ENCODE measurements at places on chromosomes 6 and 20.
A peak's percentile ranks its signal among the peaks of the same experiment; 100 is the strongest.

DNA sequence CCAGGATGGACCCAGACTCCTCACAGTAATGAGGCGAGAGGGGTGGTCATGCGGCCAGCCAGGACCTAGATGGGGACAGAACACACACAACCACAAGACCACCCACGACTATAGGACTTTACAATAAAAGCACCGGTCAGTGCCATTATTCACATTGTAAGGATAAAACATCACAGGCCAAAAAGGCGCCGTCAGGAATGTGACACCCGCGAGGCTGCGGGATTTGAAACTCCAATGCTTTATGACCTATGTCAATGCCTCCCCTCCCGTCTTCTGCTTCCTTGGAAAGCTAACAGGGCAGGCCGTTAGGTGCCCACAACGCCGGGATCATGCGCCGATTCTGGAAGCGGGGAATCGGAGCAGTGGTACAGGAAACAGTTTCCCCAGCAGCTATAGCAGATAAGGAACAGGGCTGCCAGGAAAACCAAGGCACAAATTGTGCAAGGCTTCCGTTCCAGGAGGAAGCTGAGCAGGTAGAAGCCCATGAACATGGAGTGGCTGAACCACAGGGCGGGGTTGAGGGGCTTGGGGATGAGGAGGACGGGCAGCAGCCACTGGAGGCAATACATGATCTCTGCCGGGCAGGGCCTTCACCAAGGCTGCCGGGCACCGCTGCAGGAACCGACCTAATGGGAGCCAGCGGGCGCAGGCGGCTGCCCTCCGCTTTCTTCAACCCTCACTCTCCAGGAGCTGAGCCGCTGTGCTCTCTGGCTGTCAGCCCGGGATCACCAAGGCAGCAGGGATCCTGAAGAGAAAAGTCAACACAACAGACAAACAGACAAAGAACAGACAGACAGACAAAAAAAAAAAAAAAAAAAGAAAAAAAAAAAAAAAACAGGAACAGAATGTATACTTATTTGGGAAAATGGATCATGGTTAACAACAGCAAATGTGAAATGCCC, 2.2 kb upstream of the NNAT start:
- no peak for DNase-seq

DNA sequence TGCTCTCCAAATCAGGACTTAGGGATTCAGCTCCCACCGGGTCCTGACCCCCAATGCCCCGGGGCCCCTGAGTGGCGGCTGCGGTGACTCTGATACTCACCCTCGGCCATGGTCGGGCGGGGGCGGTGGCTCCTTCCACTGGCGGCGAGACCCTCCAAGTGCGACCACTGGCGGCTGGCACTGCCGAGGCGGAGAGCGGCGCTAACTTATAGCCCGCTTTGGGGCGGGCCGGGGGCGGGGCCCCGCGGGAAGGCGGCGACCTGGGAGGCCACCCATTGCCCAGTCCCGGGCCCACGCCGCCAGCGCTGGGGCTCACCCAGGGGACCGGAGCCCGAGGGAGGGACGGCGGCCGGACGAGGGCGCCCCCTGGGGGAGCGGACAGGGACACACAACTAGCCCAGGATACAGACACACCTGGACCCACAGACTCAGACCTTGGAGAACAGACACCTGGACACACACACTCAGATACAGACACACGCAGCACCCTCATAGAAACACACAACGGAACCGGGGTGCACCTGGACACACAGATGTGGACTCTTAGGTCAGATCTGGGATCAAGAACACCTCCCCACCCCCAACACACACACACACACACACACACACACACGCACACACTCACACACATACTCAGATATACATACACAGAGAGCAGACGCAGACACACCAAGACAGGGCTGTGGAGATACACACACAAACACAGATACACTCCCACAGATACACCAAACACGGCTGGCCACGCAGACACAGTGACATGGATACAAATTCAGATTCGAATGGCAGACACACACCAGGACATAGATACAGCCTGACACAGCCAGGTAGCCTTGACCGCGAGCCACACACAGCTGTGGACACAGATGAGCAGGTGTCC, at the start of gene TGM2:
Gene TGM2 (minus strand): TSS at position 182 of the 877 bp plus-strand sequence. CDS start 72 bp downstream, at position 110.
- DNase-seq: peak; percentile 81

GRCh38 chr6:13846841-13847240, 32.5 kb upstream of the MCUR1 start:
- DNase-seq: no peak

- no peak for DNase-seq
Observed at GRCh38 chr20:58684291-58684690, 8.3 kb upstream of the NPEPL1 start.

GRCh38 chr6:29631860-29632731, 887 bp downstream of the GABBR1 start:
- peak; percentile 39 for DNase-seq

GRCh38 chr6:3900744-3901336, 51.7 kb downstream of the FAM50B start:
- no peak for DNase-seq

GRCh38 chr6:168366473-168366872, 46.9 kb upstream of the DACT2 start:
- DNase-seq: no peak

GRCh38 chr6:84618046-84618752, 146.2 kb downstream of the TBX18 start:
- DNase-seq: no peak

GRCh38 chr20:62320581-62321354, 18.0 kb downstream of the ADRM1 start:
- no peak for DNase-seq

- DNase-seq: no peak
Observed at GRCh38 chr6:156102129-156102528, 646.5 kb upstream of the NOX3 start.

- no peak for DNase-seq
Observed at GRCh38 chr6:112150363-112150762, 63.0 kb downstream of the FAM229B start.

DNA sequence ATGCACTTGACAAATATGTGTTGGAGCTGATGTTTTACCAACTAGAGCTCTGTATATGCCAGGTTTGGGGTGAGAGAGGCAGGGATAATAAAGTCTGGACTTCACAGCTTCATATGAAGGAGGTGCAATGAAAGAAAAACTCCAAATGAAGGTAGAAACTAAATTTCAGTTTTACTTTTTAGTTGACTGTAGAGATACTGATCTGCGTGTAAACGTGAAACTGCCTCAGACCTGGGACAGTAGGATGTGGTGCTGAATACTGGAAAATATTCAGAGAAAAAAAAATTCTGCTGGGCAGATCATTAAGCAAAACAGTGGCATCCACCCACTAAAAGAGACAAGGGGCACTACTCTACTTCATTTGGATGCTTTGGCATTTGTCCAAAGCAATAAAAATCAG, 94.5 kb downstream of the BACH2 start:
- no peak for DNase-seq

DNA sequence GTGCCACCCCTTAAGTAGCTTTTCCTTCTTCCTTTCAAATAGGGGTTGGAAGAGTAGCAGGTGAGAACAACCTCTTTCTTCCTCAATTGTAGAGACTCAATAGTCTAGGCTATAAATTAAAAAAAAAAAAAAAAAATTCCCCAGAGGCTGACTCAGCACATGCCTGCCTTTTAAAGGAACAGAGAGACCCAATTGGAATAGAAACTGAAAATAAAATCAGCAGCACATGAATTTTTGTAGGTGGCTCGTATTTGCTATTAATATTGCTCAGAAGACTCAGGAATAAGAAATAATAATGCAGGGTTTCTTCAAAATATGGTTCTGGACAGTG, 19.3 kb downstream of the TOP1 start:
- no peak for DNase-seq

GRCh38 chr6:131597446-131597845, 24.4 kb downstream of the ARG1 start:
- DNase-seq: no peak

DNA sequence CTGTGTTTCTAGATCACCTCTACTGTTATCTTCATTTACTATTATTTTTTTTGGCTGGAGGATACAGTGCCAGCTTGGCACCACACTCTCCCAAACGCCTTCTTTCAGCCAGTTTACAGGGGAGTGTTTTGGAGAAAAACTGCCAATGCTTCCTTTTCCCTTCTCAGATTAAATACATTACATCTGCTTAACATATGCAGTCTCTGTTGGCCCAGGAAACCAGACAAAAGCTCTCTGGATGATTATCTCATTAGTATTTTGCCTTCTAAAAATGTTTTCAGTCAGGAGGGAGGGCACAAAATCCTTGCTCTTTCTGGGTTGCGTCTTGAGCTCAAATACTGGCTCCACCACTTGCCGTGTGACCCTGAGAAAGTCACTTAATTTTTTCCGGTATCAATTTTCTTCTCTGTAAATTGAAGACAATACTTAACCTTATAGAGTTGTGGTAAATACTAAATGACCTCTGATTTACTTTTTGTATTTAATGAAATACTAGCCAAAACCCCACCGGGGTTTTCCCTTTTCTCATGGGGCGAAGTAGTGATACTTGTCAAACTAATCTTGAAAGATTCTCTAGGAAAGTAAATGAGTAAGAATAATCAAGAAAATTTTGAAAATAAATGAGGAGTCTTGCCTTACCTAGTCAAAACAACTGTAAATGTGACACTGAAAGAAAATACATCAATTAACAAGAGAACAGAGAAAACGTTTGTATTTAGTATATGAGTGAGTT, 146.2 kb downstream of the MMS22L start:
- DNase-seq: no peak

GRCh38 chr20:44494266-44494665, 18.6 kb downstream of the TTPAL start:
- no peak for DNase-seq

GRCh38 chr6:1577896-1578745, 31.6 kb upstream of the FOXC1 start:
- no peak for DNase-seq

- no peak for DNase-seq
Observed at GRCh38 chr6:55584654-55585354, 5.8 kb upstream of the HMGCLL1 start.

DNA sequence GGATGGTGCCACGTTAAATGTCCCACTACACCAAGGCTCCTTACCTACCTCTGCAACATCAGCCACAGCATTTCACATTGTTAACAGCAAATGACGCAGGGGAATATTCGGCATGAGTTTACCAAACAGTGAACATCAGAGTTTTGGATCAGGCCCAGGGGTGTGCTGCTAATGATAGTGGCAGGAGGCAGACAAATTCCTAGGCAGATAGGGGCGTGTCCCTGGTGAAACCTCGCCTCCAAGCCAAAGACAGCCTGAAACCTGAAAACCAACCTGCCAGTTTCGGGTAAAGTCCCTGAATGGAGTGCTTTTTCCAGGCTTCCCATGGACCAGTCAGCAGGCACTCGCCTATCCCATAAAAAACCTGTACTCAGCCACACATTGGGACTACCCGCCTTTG, 133.6 kb downstream of the SH3BGRL2 start:
- DNase-seq: no peak

DNA sequence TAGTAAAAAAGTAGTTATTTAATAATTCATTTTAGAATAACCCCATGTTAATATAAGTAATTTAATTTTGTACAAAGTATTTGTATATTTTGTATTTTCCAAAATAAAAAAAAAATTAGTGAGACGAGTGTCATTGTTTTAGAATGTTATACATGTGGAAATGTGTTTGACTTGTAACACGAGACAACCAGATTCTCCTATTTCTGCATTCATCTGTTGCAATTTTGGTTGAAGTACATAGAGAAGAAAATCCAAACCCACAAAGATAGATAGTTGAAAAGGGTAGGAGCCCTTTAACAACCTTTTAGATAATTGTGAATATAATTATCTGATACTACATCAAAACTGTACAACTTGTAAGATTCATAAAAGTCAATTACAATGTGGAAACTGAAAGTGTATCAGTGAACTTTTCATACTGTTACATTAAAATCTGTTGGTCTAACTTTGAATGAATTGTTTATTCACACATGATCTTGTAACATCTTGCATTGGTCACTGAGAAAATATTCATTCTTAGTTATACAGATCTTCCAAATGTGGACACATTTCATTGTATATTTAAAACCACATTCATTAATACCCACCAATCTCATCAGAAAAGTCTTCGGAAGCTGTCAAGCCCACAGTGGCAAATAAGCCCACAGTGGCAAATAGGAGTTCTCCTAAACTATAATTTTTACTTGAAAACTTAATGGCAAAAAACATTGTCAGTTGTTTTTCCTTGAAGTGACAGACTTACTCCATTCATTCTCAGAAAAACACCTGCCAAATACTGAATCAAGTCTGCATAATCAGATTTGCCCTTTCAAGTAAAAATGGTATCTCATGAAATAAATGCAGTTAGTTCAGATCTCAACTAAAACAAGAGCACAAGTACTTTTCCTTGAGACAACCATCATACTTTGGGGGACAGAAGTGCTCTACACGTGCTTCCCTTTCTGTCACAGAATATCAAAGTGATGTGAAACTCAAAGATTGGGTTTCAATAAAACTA, 52.8 kb downstream of the FKBP5 start:
- no peak for DNase-seq

DNA sequence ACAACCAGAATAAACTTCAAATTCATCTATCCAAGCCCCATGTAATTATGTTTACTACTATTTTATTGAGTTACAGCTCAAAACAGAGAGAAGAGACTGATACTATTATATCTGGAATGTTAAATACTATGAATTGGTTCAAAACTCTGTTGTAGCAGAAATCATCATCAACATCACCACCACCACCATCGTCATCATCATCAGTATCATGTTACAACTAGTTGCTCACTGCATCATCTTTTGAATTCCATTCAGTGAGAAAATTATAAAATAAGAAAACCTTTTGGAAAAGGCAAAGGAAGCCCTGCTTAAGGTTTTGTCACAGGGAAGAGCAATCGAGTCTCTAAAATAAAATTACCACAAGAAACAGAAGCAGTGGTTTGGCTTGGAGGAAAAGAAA, 36.2 kb upstream of the THEMIS start:
- DNase-seq: no peak

DNA sequence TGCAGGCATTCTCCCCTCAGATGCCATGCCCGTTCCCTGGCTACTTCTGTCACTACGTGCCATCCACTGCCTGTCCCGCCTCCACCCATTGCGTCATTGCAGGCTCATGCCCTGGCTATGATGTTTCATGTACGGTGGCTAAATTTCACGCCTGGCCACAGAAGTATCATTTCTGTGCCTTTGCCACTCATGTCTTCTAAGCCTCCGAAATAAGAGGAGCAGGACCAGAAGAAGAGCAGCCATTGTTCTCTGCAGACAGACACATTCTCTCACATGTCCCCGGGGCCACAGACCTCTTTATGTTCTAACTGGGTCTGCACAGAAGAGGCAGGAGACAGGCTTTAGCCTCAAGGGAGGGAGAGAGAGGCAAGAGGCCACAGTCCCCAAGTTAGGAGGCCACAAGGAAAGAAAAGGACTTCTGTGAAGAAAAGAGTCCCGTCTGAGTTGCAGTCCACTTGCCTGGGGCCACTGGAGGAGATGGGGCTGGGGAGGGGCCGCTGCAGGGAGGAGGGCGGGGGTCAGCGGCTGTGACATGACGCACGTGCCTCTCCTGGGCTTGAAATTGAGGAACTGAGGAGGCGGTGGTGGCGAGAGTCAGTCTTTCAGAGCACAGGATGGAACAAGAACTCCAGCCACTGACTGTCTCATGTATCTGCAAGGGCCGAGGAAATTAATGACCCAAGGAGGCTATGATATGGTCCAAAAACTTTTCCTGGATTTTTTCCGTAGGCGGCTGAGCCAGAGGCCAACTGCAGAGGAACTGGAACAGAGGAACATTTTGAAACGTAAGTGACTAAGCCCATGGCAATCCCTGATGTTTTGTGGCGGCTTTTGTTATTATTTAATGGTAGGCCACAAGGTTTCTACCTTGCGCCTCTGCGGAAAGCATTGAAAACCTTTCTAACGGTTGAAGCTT, 55.9 kb downstream of the TBC1D7 start:
- DNase-seq: no peak
